ENCODE measurements at places on chromosomes 4 and X.

GRCh38 chrX:40526412-40526811 is 54.4 kb upstream of the ATP6AP2 start:
- DNase-seq, result no peak

DNA sequence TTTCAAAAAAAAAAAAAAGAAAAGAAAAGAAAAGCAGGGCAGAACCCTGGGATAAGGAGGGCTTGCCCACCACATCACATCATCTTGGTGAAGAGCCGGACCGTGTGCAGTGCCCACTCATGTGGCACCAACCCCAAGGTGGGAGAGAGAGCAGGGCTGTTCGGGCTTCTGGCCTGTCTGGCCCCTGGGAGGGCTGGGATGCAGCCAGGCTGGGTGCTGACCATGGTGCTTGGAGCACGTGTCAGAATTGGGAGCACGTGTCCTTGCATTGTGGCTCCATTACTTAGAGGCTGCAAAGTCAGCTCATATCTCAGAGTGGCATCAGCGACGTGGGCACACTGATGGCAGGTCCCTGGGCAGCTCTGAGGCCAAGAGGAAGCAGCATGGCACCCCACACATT is 100.9 kb upstream of the AFAP1 start:
- no peak for DNase-seq

GRCh38 chrX:104253567-104254441 is 929 bp downstream of the ESX1 start:
- DNase-seq, result no peak

DNA sequence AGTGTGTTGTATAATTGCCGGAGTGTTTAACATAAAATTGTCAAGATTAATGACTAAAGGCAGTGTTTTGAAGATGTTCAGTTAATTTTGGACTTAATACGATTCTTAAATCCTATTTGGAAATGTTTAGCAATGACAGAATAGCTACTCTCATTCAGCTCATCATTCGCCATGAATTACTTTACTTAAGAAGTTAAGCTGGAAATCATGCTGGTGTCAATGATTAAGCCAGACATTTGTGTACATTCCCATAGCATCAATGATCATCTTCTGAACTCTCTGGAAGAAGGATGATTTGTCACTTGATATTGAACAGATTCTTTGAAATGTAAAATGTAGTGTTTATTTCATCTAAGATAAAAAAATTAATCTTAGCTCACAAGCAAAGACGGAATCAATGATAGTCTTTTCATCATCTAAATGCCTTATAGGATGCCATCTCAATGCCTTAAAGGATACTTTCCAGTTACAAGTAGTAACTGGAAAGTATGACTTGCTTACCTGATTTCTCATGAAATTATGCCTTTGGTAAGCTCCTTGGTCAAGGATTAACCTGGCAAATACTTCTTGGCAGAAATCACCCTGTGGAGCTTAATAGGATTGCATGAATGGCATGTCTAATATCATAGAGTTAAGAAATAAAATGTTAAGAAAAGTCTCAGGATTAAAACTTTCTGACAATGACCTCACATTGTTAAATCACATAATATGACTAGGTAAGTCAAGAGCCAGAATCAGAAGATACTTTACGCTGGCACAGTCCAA is 515.5 kb upstream of the AGA start:
- DNase-seq, result no peak

DNA sequence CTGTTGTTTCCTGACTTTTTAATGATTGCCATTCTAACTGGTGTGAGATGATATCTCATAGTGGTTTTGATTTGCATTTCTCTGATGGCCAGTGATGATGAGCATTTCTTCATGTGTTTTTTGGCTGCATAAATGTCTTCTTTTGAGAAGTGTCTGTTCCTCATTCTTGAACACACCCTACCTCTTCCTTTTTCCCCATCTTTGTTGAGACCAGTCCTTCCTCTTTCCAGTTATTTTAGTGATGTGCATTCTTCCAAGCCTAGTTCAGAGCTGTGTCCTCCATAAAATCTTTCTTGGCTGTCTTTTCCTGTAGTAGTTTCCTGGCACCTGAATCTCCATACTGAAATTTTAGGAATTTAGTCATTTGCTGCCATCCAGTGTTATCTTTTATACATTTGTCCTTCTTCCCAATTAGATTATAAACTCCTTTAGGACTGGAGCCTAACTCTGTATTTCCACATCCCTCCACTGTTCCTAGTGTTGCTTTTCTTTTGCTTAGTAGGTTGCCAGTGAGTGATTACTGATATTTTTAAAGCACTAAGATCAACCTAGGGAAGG is 11.4 kb downstream of the FHIP1A start:
- DNase-seq, result no peak

Data from right renal pelvis (tissue), 4 donors.